Left lobe of liver (tissue), 2 donors: ENCODE measurements at places on chromosomes 6 and 20. TPM values are rescaled to one million over a fixed set of nuclear protein-coding genes. Genes with fewer than 3 reads are reported as not detected.
A peak's percentile ranks its signal among the peaks of the same experiment; 100 is the strongest.

CDYL gene
- total RNA-seq, result 11.8 TPM

- DNase-seq, result no peak
Observed at GRCh38 chr20:36571564-36572504, 1.6 kb upstream of the TGIF2 start.

DNA sequence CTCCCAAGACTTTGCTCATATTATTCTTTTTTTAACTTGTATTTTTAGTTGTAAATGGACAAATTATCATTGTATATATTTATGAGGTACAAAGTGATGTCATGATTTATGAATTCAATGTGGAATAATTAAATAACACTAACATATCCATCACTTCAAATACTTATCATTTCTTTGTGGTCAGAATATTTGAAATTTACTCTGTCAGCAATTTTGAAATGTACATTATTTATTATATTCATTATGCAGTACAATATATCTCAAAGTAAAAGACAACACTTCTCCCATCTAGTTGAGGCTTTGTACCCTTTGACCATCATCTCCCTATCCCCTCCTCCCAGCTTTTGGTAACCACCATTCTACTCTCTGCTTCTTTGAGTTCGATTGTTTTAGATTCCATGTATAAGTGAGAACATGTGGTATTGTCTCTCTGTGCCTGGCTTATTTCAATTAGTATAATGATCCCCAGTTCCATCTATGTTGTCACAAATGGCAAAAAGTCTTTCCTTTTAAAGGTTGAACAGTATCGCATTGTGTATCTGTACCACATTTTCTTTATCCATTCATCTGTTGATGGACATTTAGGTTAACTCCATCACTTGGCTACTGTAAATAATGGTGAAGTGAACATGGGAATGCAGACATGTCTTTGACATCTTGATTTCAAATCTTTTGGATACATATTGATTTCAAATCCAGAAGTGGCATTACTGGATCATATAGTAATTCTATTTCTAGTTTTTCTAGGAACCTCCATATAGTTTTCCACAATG is 197.2 kb downstream of the KIF6 start:
- no peak for DNase-seq

CD24 gene
- total RNA-seq, result 12.0 TPM

PLCB1 gene
- 3.9 TPM for total RNA-seq

AVP gene
- total RNA-seq, result not detected

DNA sequence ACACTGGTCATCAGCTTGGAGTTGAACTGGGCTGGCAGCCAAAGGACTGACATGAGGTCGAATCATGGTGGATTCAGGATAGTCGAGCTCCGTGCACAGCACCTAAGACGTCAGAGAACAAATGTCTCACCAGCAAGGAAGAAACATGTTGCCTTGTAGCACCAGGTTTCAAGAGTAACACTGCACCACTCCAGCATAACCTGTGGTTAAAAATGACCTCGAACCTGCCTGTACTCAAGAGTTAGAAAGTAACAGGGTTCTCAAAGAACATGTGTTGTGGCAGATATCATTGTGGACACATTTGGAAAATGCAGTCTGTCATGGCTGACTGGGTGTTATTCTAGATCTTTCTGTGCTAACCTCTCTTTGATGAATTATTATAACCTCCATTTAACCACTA is 511.6 kb downstream of the CDH26 start:
- DNase-seq, result no peak

DNA sequence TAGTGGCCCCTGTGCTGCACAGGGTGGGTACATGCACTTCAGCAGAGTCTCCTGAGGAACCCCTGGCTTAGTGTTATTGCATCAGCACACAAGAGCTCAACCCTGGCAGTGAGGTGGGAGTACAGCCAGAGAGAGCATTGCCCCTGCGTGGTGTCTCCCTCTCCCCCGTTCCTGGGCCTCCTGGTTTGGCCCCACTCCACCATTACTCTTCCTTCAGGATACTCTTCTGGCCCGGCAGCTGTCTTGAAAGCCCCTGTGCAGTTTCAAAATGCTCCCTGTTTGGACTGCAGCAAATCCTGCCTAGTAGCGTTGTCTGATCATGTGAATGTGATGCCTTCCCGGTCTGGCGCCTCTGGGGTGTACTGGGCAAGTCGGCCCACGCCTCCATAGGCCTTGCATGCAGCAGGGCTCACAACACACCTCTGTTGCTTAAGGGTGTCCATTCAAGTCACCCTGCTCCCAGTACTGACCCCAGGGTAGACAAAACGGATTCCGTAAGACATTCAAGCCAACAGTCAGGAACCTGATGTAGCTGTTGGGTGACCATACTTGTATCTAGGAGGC is 32.1 kb downstream of the TXNDC5 start:
- no peak for DNase-seq

- no peak for DNase-seq
Observed at GRCh38 chr6:20924911-20925543, 390.8 kb downstream of the CDKAL1 start.

DNA sequence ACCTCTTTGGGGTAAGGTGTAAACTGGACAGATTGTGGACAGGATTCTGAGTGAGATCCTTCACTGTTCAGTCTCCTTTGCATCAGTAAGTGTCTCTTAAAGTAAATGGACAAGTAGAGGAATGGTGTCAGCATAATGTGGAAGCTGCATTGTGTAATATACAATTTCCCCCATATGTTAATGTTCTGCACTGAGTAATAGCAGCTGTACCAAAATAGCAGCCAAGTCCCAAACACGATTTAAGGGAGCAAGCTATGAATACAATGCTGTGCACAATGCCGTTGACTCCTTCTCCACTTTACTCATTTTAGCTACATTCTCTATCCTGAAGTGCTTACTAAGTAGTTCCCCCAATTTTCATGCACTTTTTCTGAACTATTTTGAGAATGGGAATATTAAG is 21.1 kb upstream of the TRIM26 start:
- DNase-seq, result no peak

C6orf52 gene
- total RNA-seq, result 2.2 TPM

- no peak for DNase-seq
Observed at GRCh38 chr6:74807674-74808073, 398.2 kb downstream of the COL12A1 start.

DNA sequence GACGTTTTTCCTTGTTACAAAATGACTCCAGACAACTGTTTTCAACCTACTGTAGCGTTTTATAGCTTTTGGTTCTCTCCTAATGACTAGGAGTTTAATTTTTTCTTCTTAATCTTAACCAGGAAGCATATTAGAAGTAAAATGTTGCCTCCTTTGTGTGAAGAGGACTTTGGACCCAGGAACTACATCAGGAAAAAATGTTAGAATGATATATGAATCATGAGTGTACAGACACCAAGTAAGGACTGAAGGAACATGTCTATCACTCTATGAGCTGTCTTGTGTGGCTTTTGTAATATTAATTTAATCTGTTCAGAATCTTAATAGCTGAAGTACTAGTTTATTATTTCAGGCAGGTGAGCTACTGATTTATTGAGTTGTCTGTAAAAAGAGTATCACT is 71.0 kb upstream of the MARCKS start:
- DNase-seq, result no peak

FOXC1 gene
- 0.38 TPM for total RNA-seq

C4A gene
- 2,044 TPM for total RNA-seq

GPSM3 gene
- total RNA-seq, result 5.1 TPM

DNA sequence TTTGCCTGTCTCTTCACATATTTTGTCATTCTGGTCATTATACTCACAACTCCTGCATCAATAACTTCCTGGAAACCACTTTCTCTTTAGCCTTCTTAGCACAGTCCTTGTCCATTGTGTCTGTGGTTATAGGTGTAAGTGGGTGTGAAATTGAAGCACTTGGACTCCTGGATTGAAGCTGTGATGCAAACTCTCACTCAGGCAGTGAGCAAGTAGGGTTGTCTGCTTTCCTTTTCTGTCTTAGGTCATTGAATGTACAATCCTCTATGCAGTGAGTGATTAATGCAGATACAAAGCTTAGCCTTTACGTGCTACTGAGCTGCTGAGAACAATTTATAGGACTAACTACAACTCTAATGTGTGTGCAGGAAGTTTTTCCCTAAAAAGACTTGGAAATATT is 54.8 kb downstream of the ADGRB3 start:
- DNase-seq, result no peak

GRCh38 chr6:9936551-9936950 is 478.3 kb downstream of the TFAP2A start:
- DNase-seq, result no peak

GRCh38 chr20:38299963-38300362 is 4.0 kb upstream of the BPI start:
- no peak for DNase-seq

E2F3 gene
- total RNA-seq, result 1.4 TPM

CCN6 gene
- not detected for total RNA-seq

GRCh38 chr20:20780127-20780824 is 67.8 kb upstream of the RALGAPA2 start:
- DNase-seq, result peak; percentile 92

- no peak for DNase-seq
Observed at GRCh38 chr6:1577896-1578745, 31.6 kb upstream of the FOXC1 start.

MAN1A1 gene
- total RNA-seq, result 116 TPM

FHL5 gene
- total RNA-seq, result 0.23 TPM

GRCh38 chr6:17211101-17211500 is 70.1 kb upstream of the RBM24 start:
- DNase-seq, result no peak

BPIFB1 gene
- 0.18 TPM for total RNA-seq

ANKRD66 gene
- not detected for total RNA-seq

SLC22A1 gene
- total RNA-seq, result 1,378 TPM

DNA sequence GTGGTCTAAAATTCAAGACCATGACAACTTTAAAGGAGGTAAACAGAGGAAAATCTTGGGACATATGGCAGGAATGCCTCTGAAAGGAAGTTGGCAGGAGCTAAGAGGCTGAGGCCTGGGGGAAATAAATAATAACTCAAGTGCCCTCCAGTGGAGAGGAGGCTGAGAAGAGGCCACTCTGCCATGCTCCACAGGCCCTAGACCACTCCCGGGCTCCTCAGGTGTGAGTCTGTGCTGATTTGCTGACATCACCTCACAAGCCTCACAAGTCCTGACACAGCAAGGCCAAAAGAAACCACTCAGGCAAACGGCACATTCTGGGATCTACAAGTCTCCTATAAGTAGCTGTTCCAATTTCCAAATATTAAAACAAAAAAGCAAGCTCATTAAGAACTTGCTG is 91.0 kb upstream of the RIPOR2 start:
- DNase-seq, result no peak

- DNase-seq, result no peak
Observed at GRCh38 chr20:19018881-19019280, 193.6 kb upstream of the SLC24A3 start.

REM1 gene
- total RNA-seq, result not detected

DNA sequence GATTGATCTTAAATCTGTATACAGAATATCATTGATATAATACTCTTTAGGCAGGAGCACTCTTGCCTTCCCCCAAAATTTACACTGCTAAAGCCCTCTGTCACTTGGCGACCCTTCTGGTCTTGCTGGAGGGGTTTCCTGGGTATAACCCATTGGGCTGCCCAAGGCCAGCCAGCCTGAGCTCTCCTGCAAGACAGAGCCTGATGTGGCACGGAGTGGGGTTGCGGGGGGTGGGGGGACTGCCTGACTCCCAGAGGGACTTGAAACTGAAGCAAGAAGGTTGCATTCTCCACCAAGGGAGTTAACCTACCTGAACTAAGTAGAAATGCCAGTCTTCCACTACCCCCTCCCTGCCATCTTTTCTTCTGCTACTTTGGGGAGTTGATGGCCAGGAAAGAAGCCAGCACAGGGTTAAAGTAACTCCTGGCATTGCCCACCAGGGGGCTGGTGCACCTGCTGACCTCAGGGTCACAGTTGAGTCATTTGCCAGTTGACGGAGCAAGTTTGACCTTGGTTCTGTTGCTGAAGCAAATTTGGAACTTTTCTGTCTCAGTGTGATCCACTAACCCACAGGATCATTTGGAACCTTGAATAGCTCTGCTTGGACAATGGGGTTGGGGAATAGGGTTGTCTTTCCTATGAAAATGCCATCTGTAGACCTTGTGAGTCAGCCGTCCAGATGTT is 79.4 kb downstream of the ASXL1 start:
- DNase-seq, result no peak
